GM23248 (cell line): ENCODE measurements at places on chromosomes 2 and 18. TPM values are rescaled to one million over a fixed set of nuclear protein-coding genes. Genes with fewer than 3 reads are reported as not detected.

GRCh38 chr2:110114831-110115255, 779 bp downstream of the MALL start:
- H3K27ac ChIP-seq: no peak overlapping the region
- H3K36me3 ChIP-seq: no peaks in the 10 kb centered on the region
- H3K4me1 ChIP-seq: peaks cover 16% of the 10 kb centered on the region
- peak overlapping the region; percentile 76 for H3K4me3 ChIP-seq
- DNase-seq: peak; percentile 12

- H3K4me1 ChIP-seq: no peaks in the 10 kb centered on the region
- H3K27ac ChIP-seq: no peak overlapping the region
Observed at GRCh38 chr2:192571636-192572035, 376.9 kb upstream of the TMEFF2 start.

DNA sequence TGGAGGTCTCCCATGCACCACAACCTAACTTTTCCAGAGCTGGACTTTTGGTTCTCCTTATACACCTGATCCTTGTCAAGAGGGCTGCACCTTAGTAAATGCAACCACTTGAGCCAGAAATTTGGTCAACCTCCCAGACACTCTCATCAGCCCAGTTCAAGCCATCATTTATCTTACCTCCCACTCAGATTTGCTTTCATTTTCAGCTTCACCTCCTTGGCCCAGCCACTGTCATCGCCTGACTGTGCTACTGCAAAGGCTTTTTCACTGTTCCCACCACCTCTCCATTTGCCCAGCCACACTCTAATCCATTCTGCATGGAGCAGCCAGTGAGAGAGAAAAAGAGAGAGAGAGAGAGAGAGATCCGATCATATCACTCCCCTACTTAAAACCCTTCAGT, 112.4 kb upstream of the DDX18 start:
- no peak overlapping the region for H3K4me3 ChIP-seq
- H3K36me3 ChIP-seq: no peaks in the 10 kb centered on the region
- no peak for DNase-seq

DNA sequence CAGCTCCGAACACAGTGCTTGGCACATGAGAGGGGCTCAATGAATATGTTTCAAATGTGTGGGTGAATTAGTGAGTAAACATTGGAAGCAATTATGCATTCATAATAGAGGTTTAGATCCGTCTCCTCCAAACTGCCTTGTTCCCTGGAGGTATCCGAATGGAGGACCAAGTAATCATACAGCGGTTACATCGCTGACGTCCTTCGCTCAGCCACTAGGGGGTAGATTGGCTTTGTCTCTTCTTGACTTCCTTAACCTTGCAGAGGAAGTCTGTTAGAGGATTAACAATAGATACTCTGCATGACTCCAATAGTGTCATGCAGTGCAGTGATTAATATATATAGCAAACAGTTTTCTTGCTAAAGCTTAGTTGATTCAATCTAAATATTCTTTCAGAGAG, 517.0 kb downstream of the PTPRM start:
- H3K27me3 ChIP-seq: no peaks in the 10 kb centered on the region
- no peak overlapping the region for H3K27ac ChIP-seq
- DNase-seq: peak; percentile 57
- peaks cover 12% of the 10 kb centered on the region for H3K4me1 ChIP-seq
- H3K36me3 ChIP-seq: no peaks in the 10 kb centered on the region; the same call in 1 of the 2 replicates

GRCh38 chr2:191938779-191939178, 91.9 kb upstream of the CAVIN2 start:
- no peak overlapping the region for H3K4me3 ChIP-seq
- peaks cover 12% of the 10 kb centered on the region; the same call in 1 of the 2 replicates for H3K4me1 ChIP-seq
- DNase-seq: no peak

DNA sequence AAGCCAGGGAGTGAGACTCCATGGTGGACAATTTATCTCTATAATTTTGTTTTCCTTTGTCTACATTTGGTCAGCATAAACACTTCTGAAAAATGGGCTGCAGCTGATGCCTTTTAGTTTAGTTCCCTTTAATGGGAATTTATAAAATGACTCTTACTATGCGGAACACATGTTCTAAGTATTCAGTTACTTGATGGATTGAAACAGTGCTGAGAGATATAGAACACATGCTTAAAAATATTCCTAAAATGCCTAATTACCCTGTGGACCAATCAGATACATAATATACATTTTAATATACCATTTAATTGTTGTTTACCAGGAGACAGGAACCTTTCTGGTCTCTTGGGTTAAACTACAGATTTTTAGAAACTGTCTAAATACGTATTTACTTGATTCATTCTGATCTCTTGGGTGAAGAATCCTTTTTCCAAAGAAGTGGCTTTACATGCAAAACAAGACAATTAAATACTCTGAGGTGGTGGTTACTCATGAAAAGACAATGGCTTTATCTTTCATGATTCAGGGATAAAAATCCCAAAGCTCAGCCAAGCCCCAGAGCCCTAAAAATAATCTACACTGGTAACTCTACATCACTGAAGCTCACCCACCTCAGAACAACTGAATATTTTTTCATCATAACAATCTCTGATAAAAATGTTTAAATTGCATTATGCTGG, 128.1 kb upstream of the SERTAD2 start:
- DNase-seq: peak; percentile 81
- no peaks in the 10 kb centered on the region for H3K27me3 ChIP-seq
- H3K4me3 ChIP-seq: peak overlapping the region; percentile 10; the same call in 1 of the 2 replicates
- no peaks in the 10 kb centered on the region for H3K36me3 ChIP-seq

Gene GREB1
- total RNA-seq: not detected in 2 replicates

DNA sequence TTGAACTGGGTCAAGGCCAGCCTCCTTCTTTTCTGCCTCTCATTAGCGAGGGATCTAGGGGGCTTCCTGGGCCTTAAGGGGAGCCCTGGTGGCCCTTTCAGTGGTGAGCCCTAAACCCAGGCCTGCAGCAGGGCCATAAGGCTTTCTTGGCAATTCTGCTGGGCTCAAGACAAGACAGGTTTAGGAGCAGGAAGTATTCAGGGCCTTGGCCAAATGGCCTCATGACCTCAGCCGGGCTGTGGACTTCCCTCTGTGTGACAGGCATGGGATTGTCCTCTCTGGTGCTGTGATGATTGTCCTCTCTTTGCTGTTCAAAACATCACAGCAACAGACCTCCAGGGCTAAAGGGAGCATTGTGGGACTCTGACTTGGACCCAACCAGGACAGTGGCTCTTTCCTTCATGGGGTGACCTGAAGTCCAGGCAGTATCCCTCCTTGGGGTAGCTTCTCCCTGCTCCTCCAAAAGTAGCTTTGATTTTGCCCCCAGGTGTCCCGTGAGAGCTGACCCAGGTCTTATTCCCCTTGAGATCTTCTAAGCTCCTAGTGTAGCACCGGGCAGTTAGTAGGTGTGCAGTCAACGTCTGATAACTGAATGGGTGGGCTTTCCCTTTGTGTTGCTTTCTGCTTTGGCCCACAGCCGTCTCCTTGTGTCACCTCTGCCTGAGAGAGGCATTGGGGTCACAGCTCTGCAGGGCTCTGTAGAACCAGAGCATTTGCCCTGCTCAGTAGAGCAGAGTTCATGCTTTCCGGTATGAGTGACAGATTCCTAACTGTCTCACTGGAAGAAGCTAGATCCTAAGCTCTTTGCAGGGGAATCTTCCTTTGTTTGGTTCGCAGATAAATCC, 14.7 kb downstream of the FOSL2 start:
- H3K4me1 ChIP-seq: peaks cover 24% of the 10 kb centered on the region
- no peak overlapping the region for H3K4me3 ChIP-seq
- no peak for DNase-seq
- H3K27ac ChIP-seq: peak overlapping the region; percentile 67
- H3K36me3 ChIP-seq: peaks cover 80% of the 10 kb centered on the region

DNA sequence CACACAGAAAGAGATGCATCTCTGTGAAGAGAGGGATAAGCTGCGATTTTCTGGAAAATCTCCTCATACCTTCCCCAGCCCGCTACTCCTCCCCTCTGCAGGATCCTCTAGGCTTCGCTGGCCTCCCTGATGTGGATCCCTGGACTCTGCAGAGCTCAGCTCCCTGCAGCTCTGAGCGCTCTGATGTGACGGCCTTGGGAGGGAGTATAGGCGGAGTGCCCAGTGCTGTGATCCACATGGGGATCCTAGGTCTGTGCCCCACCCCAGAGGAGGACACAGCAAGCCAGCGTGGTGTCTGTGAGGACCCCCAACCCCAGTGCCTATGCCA, 111.0 kb downstream of the GYPC start:
- DNase-seq: no peak
- H3K27ac ChIP-seq: no peak overlapping the region
- no peaks in the 10 kb centered on the region; the same call in 1 of the 2 replicates for H3K27me3 ChIP-seq
- no peak overlapping the region for H3K4me3 ChIP-seq
- no peaks in the 10 kb centered on the region for H3K4me1 ChIP-seq
- H3K36me3 ChIP-seq: no peaks in the 10 kb centered on the region

DNA sequence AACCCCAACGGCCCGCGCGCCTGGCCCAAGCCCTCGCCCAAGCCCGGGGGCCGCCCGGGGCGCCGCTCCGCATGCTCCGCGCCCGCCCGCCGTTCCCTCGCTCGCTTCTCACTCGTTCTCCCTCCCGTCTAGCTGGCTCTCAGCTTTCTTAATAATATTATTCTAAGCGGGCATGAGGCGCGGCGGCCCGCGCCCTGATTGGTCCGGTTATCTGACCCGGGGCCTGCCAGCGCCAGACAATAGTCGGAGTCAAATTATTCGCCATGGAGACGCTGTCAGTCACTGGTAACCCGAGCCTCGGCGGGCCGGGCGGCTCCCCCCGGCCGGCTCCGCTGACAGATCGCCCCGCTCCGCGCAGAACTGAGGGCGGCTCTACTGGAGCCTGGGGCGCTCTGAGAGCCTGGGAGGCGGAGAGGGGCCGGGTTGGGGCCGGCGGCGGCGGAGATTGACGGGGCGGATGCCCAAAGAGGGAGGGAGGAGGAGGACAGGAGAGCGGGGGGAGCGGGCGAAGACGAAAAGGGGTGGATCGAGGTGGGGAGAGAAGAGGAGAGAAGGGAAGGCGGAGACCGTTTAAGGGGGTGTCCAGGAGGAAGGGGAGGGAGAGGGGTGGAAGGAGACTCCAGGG, at the start of gene SIX2:
Gene SIX2 (minus strand): TSS at position 150 of the 625 bp plus-strand sequence. CDS start 342 bp downstream, outside the sequence.
- H3K27me3 ChIP-seq: peaks cover 39% of the 10 kb centered on the region
- DNase-seq: peak; percentile 93
- H3K36me3 ChIP-seq: no peaks in the 10 kb centered on the region
- 0 out of 2 replicates have a peak, but pooled peaks cover 4% of the 10 kb centered on the region for H3K4me1 ChIP-seq
- H3K27ac ChIP-seq: no peak within 1 kb of the TSS; the same call in 1 of the 2 replicates
- H3K4me3 ChIP-seq: peak within 1 kb of the TSS; percentile 73

DNA sequence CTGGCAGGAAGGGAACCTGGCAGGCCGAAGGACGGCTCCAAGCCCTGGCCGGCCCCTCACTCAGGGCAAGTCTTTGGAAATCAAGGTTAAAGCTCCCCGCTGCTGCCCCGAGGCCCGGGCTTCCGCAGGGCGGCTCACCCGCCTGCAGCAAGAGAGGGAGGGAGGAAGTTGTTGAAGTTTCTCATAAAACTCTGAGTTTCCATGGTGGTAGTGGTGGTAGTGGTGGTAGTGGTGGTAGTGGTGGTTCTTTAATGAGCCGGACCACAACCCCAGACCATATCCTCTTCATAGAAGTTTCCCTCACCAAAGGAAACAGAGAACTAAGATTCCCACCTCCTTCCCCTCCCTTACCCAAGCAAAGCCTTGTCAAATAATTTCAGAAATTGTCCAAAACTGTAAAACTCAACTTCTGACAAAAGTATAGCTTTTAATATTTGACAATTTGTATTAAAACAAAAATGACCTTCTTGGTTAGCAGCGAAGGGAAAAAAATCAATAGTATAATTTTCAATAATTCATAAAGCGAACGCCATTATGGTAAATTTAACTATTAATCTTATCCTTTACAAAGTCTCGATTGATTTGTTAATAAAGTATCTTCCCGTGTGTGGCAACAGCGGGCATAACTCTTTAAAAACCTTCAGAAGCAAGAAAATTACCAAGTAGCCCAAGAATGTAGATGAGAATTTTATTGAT, 1.5 kb upstream of the HOXD10 start:
- peak overlapping the region; percentile 70 for H3K4me3 ChIP-seq
- peaks cover 13% of the 10 kb centered on the region for H3K36me3 ChIP-seq
- peak overlapping the region; percentile 88 for H3K27ac ChIP-seq
- no peaks in the 10 kb centered on the region; the same call in 1 of the 2 replicates for H3K4me1 ChIP-seq
- peak; percentile 40 for DNase-seq
- H3K27me3 ChIP-seq: no peaks in the 10 kb centered on the region

DNA sequence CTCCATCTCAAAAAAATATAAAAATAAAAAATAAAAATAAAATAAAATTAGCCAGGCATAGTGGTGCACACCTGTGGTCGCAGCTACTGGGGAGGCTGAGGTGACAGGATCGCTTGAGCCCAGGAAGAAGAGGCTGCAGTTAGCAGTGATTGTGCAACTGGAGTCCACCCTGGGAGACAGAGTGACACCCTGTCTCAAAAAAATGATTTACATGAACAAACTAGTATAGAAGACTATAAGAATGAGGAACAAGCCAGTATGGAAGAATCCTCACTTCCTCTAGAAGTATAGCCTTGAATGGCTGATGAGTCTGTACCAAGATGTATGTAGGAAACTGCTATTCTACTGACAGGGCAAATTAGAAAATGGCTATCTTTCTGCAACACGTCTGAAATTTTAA, 10.9 kb downstream of the YES1 start:
- no peak overlapping the region for H3K4me3 ChIP-seq
- no peak for DNase-seq
- no peaks in the 10 kb centered on the region for H3K36me3 ChIP-seq
- H3K27ac ChIP-seq: no peak overlapping the region
- no peaks in the 10 kb centered on the region for H3K27me3 ChIP-seq

- H3K27me3 ChIP-seq: no peaks in the 10 kb centered on the region
- H3K27ac ChIP-seq: peak overlapping the region; percentile 25
- peak; percentile 47 for DNase-seq
- H3K36me3 ChIP-seq: no peaks in the 10 kb centered on the region
- H3K4me1 ChIP-seq: peaks cover 17% of the 10 kb centered on the region
- H3K4me3 ChIP-seq: no peak overlapping the region
Observed at GRCh38 chr2:225995796-225996461, 596.4 kb downstream of the NYAP2 start.

DNA sequence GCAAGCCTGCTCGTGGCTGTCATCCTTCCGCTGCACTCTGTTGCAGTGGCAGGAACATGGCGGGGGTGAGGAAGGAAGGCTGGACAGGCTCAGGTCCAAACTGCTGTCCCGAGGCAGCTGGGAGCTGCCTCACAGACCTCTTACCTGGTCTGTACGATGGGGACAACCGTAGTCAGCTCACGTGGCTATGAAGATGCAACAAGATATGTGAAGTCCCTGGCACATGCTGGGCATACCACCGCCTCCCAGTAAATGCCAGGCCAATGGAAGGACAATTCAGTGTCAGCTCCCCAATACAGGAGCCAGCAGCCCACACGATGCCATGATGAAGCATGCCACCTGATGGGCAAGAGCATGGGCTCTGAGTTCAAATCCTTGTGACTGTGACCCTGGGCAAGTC, 344.4 kb downstream of the CYRIA start:
- no peaks in the 10 kb centered on the region for H3K36me3 ChIP-seq
- no peaks in the 10 kb centered on the region for H3K27me3 ChIP-seq
- no peak overlapping the region for H3K27ac ChIP-seq
- no peaks in the 10 kb centered on the region for H3K4me1 ChIP-seq
- H3K4me3 ChIP-seq: no peak overlapping the region

GRCh38 chr2:230650585-230651137, 62.0 kb upstream of the CAB39 start:
- no peaks in the 10 kb centered on the region for H3K4me1 ChIP-seq
- no peak overlapping the region for H3K27ac ChIP-seq
- no peaks in the 10 kb centered on the region for H3K36me3 ChIP-seq

Gene SMAD4
- 90.4 and 175 TPM in 2 replicates for total RNA-seq

Gene CCDC68
- 0.11 TPM in 1 of 2 replicates, not detected in the other for total RNA-seq
